ENCODE measurements at places on chromosomes 11 and 22.

DNA sequence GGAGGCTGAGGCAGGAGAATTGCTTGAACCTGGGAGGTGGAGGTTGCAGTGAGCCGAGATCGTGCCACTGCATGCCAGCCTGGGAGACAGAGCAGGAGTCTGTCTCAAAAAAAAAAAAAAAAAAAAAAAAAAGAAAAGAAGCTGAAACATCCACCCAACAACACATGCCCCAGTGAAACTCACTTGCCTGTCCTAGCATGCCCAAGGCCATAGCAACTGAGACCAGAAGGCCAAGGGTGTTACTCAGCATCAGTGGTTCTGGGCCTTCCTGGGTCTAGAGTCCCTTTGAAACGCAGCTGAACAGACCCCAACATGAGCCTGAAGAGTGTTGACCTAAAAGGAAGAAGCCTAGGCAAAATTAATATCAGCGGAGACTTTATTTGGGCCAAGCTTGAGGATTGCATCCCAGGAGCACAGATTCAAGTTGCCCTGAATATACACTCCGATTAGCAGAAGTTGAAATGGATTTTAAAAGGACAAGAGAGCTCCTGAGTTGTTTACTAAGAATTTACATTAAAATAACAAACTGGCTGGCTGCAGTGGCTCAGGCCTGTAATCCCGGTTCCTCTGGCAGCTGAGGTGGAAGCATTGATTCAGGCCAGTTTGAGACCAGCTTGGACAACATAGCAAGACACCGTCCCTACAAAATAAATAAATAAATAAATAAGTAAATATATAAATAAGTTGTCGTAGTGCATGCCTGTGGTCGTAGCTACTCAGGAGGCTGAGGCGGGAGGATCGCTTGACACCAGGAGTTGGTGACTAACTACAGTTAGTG is 7.0 kb downstream of the PRDX5 start:
- DNase-seq: no peak

- DNase-seq: no peak
Observed at GRCh38 chr11:81989093-81989492, 744.6 kb downstream of the FAM181B start.

DNA sequence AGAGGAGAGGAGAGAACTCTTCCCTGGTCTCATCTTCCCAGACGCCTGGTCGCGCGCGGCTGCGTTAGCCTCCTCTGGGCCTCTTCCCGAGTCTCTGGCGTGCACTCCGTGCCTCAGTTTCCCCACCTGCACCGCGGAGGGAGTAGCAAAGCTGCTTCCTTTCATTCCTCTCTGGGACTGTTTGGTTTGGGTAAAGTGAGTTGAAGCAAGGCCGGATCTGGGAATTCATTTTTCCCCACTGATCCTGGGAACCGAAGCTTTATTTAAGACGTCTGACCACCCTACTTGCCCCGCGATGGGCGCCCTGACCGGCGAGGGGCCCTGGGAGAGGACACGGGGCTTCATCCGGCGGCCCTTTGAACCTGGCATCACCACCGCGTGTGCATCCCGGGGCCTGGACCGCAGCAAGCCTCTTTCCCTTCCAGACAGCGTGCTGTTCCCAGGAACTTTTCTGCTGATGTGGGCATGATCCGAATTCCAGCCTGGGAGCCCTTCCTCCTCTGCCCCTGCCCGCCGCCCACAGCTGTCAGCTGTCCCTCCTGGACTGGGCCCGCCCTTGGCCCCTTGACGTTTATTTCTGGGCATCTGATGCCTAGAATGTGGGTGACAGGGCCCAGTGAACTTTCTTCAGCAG is 758 bp downstream of the LDLRAD3 start:
- no peak for DNase-seq

DNA sequence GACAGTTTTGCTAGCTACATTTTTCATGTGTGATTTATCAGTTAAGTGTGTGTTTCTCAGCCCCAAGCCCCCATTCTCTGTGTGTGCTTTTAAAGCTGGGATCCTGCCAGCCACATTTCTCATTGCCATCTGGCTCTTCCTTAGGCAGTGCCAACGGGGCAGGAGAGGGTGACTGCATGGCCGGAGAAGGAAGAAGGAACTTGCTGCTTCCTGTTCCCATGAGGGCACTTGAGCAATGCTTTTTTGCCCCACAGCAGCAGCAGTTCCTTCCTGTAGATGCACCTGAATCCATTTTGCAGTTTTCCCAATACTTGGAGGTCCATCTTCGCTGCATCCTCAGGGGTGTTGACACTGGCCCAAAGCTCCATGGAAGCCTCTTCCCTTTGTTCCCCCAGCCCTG is 37.5 kb downstream of the TNRC6B start:
- no peak for DNase-seq

GRCh38 chr11:132719684-132720083 is 812.6 kb downstream of the OPCML start:
- DNase-seq: no peak

- DNase-seq: no peak
Observed at GRCh38 chr11:108786281-108786990, 121.6 kb downstream of the DDX10 start.

DNA sequence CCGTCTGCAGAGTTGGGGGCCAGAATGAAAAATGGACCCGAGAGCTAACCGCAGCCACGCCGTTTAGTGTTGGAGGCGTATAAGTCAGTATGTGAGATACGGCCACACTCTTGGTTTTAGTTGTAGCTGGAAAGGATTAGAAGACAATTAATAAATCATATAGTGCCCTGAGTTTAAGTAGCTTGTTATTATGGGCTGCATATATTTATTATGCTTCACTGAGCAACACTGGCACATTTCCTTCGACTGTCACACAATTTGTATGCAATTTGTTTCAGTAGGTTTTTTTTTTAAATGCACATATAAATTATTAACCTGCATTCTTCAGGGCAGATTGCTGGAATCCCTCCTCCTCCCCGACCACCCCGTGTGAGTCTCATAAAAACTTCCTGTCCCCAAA is 56.9 kb downstream of the PKNOX2 start:
- no peak for DNase-seq
